Fibroblast of lung (primary cell): ENCODE measurements at places on chromosomes 12 and 14.

DNA sequence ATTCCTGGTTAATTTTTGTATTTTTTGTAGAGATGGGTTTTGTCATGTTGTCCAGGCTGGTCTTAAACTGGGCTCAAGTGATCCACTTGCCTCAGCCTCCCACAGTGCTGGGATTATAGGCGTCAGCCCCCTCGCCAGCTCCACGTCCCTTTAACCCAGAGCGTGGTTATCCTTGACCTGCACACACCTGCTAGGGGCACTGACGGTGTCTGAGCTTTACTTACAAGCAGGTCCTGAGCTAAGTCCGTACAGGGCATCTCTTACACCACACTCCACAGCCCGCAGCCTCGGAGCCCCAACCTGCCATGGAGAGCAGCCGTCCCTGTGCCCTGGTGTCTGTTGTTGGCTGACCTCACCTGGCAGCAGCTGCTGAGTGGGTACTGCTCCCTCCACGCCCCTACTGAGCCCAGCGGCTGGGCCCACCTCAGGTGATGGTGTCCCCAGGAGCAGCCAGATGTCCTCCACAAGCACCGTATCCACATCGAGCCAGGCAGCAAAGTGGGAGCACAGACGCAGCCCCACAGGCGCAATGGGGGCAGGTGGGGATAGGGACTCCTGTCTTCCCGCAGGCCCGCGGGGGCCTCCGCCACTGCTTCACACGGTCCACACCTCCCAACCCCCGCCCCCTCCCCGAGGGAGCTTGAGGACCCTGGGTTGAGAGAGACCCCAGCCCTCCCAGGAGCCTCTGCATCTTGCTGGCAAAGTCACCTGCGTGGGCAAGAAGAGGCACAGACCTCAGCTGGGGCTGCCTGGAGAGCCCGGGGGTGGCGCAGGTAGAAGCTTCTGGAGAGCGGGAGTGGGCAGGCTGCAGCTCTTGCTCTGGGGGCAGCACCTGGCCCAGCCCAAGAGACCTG lies 325.4 kb upstream of the SFSWAP start:
- DNase-seq = no peak

- no peak for DNase-seq
These were observed 243.7 kb upstream of the DIO2 start for GRCh38 chr14:80455031-80455430.

- no peak for DNase-seq
These were observed 4.3 kb downstream of the GALNT9 start for GRCh38 chr12:132324841-132325732.

DNA sequence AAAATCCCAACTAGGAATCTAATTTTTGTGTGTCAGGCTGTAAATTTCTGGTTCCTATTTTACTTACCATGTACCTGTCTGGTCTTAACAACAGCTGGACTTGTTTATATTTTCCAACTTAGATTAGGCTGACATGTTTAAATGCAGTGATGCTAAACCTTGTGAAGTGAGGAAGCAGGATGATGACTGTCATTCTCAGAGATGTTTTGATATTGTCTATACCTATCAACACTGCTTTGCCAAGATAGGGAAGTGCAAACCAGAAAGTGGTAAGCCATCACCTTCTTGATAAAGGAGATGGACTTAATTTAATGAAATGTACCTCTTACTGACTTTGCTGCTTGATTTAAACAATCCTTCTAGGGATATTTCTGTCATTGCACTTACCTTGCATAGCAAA lies 2.1 kb downstream of the BICD1 start:
- no peak for DNase-seq

DNA sequence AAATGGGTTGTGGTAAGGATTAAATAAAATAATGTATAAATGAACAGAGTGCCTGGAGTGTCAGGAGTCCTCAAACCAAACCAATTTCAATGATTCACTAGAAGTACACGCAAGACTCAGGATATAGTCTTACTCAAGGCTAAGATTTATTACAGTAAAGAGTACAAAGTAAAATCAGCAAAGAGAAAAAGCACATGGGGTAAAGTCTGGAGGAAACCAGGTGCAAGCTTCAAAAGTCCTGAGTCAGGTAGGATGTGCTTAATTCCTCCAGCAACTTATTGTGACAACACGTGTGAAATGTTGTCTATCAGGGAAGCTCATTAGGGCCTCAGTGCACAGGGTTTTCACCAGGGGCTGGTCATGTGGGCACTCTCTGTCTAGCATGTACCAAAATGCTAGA lies 105.8 kb upstream of the NAP1L1 start:
- no peak for DNase-seq

GRCh38 chr12:76879710-76880518 lies 1.1 kb upstream of the CSRP2 start:
- peak; percentile 64 for DNase-seq

DNA sequence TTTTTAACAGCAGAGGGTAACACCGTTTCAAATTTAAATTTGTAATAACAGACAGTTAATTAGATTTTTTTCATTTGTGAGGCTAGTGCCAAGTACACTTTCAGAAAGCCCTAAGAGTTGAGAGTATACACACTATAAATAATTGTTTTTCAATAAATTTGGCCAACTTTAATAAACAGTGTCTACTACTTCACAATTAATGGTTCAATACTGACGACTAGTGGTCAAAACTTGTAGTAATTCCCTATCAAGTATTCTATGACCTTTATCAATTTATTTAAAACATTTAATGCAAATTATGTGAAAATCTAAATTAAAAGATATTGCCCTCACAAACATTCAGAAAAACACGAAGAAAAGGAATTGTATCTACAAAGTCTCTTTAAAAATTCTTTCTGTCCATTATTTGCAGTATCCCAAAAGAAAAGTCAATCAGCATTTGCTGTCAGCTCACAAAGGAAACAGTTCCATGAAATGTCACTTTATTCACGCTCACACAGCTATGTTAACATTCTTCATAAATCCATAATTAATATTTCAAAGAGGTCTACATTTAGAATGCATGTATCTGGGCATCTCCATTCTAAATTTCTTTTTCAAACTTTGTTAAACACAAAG lies 91.2 kb downstream of the CEP128 start:
- peak; percentile 76 for DNase-seq

DNA sequence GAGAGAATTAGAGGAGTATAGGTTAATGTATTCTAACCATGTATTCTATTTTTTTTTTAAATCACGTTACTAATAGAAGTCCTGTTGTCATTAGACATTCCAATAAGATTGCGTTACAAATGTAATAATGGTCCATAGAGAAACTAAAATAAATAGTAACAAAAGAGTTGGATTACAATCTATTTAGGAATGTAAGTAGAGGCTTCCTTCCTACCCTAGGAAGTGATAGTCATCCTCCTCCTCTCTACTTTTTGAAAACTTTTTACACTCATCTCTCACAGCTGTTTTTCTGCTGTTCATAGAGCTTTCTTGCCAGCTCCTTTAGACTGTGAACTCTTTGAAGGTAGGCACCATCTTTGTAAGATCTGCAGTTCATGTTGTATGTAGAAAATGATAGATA lies 23.6 kb downstream of the TRHDE start:
- peak; percentile 52 for DNase-seq

DNA sequence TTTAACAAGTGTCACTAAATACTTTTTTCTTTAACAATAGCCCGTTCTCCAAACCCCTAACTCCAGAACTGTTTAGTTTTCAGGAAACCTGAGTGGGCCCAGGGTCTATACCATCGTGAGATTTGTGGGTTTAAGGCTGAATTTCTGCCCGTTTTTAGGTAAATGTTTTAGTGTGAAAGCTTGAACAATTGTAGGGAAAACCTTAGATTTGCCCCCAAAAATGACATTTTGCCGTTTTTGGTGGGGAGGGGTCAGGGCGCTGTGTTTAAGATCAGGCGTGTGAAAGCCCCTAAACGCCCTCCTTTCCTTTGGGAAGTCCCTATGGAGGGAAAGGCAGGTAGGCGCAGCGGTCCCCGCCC lies 320 bp upstream of the PRPF39 start:
- DNase-seq = no peak

GRCh38 chr12:121465921-121466793 lies 66.2 kb downstream of the RNF34 start:
- peak; percentile 15 for DNase-seq
